ENCODE measurements at places on chromosomes 16 and 17.

DNA sequence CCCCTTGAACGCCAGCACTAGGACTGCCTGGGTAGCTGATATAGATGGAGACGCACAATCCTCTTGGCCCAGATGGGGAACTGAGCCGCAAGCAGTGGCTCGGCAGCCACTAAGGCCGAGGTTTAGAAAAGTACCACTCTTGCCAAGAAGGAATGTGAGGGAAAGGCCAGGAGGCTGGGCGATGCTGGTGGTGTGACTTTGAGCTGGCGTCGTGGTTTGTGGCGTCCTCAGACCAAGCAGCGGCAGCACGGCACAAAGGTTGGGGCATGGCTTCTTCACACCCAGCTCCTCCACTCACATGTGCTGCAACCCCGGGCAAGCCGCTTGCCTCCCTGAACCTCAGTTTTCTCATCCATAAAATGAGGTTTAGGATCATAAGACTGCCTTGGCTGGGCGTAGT is 15.6 kb downstream of the DCAKD start:
- DNase-seq = no peak

GRCh38 chr16:8600144-8600775 is 9.9 kb upstream of the TMEM114 start:
- DNase-seq = no peak

DNA sequence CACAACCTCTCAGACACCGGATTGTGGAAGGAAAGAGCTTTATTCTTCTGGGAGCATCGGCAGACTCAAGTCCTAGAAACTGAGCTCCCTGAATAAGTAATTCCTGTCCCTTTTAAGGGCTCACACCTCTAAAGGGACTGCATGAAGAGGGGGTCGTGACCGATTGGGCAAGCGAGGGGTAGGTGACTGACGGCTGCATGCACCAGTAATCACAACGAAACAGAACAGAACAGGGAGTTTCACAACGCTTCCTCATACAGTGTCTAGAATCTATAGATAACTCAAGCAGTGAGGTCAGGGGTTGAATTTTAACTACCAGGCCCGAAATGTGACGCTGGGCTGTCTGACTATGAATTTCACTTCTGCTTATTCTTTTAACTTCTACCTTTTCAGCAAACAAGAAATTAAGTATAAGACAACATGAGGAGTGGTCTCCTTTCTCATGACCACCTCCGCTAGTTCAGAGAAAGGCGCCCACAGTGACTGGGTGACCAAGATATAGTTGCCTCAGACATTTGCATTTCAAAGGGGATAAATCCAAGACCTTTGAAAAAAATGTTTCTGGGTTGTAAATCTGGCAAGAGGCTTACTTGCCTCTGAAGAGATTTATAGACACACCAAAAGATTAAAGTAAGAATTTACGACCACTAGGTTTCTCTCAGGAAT is 88.4 kb upstream of the ATF7IP2 start:
- no peak for DNase-seq

DNA sequence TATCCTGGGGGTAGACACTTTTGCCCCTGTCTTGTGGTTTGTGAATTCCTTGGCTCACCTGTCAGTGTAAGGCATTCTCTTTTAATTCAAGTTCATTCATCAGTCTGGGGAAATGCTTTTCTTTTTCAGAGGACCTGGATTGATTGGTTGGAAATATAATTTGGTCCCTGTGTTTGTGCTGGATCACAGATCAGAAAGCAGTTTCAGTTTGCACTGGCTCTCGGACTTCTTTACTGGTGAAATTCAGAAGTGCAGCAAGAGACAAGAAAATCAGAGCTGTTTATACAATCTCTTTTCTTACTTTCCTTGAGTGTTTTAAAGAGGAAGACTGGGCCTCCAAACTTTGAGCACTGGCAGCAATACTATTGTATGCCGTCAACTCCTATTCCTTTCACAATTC is 161.8 kb upstream of the KCNJ16 start:
- DNase-seq = no peak

DNA sequence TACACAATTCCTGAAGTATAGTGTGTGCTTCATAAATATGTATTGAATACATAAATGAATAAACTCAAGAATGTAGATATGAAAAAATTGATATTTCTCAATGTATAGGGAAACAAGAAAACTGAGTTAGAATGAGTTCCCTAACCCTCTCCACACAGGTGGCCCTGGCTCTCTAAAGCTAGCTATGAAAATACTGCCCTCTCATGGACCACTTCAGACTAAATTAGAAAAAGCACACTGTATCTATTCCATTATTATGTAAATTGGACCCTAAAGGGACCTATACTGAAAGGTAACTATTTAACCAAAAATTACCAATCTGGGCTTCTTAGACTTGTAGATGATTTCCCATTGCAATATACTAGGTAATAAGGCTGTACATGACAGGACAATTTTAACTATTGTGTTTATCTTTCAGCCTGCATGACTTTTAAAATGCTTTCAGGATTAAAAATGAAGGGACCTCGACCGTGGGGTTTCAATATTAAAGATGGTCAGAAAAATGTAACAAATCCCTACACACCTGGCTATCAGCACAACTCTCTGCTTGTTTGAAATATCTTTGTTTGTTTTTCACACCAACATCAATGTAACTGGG is 672.5 kb upstream of the KIF2B start:
- no peak for DNase-seq

DNA sequence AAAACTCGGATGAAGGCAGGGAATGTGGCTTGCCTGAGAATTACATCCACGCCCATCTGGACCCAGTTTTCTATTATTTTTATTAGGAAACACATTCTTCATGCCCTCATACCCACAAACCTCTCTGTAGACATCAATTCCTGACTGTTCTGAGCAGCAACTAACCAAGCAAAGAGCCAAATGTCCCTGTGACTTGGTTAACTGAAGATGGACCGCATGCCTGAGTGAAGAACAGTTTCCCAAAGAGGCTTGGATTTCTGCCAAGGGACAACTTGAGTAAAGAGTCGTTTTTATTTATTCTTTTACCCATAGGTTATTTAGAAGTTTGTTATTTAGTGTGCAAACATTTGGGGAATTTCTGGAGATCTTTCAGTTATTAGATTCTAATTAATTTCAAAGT is 259.8 kb downstream of the GRIN2A start:
- DNase-seq = no peak

GRCh38 chr17:17398943-17399926 is 77.6 kb upstream of the MED9 start:
- no peak for DNase-seq

GRCh38 chr16:56776562-56776961 is 46.6 kb downstream of the NUP93 start:
- DNase-seq = no peak

GRCh38 chr16:65307286-65307685 is 185.4 kb upstream of the CDH11 start:
- no peak for DNase-seq

DNA sequence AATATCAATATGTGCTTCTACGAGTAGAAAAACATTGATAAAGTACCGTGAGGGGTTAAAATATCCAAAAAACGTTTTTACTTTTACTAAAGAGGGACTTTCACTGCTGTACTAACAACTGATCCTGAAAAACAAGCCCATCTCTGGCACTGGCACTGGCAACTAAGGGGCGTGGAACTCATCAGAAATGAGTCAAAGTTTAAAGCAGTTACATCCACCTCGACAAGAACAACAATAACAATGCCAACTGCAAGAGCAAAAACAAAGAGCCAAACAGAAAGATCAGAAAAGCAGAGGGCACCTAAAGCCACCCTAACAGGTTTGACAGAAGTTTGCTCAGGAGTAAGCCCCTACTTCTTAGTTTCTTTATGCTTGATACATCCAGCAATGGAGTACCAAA is 13.1 kb downstream of the MBTPS1 start:
- no peak for DNase-seq

Measured in CD4-positive, alpha-beta T cell treated with Interleukin-17A for 4 hours (primary cell).